ENCODE measurements at places on chromosomes 12 and 14.

DNA sequence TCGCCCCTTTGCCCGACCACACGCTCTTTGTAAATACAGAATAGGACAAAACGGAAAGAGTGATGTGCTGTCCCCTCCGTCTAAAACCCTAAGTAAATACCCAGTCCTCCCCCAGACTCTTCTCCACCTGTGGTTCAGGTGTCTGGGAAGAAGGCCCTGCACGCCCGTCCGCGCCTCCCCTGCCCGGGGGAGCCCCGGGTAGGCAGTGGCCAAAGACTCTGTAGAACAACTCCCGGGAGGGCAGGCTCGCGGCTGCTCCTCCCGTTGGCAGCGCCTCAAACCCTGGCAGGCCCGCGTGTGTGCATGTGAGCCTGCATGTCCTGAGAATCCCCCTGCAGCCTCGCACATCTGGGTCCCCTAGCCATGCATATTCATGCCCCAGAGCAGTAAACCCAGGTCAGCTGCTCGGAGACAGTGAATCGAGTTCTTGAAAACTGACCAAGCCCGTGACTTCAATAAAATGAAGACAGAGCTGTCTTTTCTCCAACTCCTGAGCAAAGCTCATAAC, 165.8 kb downstream of the MON2 start:
- peak; percentile 38 for DNase-seq

GRCh38 chr12:39736406-39736805, 116.8 kb upstream of the ABCD2 start:
- DNase-seq, result no peak

GRCh38 chr14:53533384-53533970, 380.4 kb upstream of the DDHD1 start:
- no peak for DNase-seq

DNA sequence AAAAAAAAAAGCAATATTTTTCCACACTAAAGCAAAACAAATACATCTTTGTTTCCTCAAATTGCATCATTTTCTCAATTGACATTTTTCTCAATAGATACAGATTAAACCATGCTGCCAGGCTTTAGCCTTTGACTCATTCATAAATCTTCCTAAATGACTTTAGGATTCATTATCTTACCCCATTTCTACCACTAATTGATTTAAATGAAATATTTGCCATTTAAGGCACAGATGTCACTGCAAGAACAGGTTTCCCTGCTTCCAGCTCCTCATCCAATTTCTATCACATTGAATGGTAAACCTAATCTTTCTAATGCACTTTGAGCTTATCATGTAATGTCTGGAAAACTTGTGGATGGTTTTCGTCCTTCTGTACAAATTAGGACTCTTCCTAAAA, 298.7 kb downstream of the RPL10L start:
- DNase-seq, result no peak

DNA sequence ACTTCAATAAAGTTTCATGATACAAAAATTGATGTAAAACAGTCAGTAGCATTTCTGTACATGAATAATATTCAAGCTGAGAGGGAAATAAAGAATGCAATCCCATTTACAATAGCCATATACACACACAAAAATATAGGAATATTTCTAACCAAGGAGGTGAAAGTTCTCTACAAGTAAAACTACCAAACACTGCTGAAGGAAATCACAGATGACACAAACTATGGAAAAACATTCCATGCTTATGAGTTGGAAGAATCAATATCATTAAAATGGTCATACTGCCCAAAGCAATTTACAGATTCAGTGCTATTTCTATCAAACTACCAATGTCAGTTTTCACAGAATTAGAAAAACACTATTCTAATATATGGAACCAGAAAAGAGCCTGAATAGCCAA, 272.3 kb downstream of the TMTC2 start:
- peak; percentile 17 for DNase-seq

- no peak for DNase-seq
These were observed 652.1 kb downstream of the NOVA1 start for GRCh38 chr14:25945746-25946145.

DNA sequence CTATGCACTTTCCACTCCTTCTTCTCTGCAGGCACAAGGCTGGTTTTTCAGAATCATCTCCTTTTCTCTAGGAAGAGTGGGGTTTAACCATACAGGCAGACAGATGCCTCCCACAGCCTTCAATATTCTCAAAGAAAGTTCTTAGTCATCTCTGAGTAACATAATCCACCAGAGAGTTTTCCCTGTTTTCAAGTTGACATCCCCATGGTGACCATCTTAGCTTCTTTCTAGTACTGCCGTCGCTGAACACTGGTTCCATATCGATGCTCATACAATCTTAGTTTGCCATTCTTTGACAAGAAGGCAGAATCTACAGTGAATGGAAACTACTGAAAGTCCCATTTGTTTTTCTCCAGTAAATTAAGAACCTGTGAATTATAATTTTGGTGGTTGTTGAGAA, 28.6 kb downstream of the TPH2 start:
- no peak for DNase-seq

GRCh38 chr12:94671917-94672316, 21.6 kb upstream of the TMCC3 start:
- no peak for DNase-seq

DNA sequence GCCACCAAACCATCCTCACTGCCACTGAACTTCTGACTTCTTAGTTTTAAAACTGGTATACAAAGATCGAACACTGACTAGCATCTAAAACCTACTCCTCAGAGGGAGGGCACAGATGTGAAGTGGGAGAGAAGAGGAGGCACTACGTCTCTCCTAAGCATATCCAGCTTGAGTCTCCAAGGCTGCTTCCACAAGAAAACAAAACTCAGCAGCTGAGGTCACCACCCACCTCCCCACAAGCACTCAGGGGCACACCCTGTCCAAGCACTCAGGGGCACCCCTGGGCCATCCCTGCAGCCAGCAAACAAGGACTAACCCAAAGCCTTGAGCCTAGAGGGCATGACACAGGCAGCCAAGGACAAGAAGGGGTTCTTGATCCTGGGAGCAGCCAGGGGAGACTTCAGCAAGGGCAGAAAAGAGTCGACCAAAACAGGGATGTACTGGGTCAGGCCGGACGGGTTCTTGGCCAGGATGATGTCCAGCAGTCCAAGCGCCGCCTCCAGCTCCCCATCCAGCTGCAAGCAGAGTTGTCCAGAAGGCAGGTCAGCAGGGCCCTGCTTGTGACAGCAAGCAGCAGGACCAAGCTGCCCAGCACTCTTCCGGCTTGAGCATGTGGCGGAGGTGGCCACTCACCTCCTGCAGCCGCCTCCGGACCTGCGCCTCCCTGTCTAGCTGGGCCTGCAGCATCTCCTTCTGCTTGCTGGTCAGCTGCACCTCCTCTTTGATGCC, 34.8 kb downstream of the GCN1 start:
- DNase-seq, result no peak

GRCh38 chr14:50599700-50600444, 39.9 kb downstream of the ATL1 start:
- DNase-seq, result peak; percentile 49

GRCh38 chr12:69298133-69298532, 50.0 kb upstream of the LYZ start:
- DNase-seq, result no peak

- peak; percentile 62 for DNase-seq
These were observed 12.3 kb upstream of the SLC35E3 start for GRCh38 chr12:68733661-68734071.

DNA sequence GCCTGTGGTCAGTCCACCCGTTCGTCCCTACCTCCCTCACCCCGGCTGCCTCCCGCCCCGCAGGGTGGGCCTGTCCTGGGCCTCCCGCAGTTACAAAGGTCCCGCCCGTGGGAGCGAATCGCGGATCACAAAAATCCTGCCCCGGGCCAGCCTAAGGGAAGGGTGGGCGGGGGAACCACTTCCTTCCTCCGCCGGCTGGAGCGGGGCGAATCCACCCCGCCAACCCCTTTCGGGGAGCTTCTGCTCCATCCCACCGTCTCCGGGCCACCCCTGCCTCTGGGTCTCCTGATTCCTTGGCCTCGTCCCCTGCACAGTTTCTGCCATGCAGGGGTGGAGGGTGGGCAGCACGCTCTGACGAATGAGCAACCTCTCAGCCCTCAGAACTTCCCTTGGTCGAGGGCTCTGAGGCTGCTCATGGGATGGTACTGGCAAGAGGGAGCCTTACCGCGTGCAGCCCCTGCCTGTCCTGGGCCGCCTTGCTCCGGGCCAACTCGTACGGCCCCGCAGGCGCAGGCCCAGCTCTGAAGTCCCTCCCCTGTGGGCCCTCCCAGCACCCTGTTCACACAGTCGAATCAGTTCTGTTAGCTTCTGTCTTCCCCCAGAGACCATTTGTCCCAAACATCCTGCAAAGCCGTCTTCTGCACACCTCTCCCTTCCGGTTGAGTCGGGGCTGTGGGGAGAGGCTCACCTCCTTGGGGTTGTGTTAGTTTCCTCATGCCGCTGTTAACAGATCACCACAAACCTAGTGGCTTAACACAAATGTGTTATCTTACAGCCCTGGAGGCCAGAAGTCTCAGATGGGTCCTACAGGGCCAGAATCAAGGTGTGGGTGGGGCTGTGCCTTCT, 589 bp upstream of the HVCN1 start:
- peak; percentile 25 for DNase-seq

- no peak for DNase-seq
These were observed 70.1 kb upstream of the HOXC13 start for GRCh38 chr12:53868511-53868986.

GRCh38 chr12:20050221-20050620, 318.1 kb upstream of the PDE3A start:
- peak; percentile 58 for DNase-seq

DNA sequence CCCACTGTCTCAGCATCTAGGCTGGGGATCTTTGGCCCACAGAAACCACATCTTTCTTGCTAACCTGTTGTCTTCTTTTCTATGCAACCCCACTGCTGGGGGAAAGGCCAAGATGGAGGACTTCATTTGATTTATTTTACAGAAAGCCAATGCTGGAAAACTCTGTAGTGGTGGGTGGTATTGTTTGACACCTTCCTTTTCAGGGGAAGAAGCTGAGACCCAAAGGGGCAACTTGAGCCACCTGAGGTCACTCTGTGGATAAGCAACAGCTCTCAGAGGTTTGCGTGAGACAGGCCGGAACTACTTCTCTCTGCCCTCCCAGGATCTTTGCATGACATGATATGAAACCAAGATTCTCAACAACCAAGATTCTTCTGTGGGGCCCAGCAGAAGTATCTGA, 645.2 kb downstream of the VRK1 start:
- no peak for DNase-seq

GRCh38 chr12:94962670-94963069, 40.8 kb downstream of the NDUFA12 start:
- DNase-seq, result no peak

DNA sequence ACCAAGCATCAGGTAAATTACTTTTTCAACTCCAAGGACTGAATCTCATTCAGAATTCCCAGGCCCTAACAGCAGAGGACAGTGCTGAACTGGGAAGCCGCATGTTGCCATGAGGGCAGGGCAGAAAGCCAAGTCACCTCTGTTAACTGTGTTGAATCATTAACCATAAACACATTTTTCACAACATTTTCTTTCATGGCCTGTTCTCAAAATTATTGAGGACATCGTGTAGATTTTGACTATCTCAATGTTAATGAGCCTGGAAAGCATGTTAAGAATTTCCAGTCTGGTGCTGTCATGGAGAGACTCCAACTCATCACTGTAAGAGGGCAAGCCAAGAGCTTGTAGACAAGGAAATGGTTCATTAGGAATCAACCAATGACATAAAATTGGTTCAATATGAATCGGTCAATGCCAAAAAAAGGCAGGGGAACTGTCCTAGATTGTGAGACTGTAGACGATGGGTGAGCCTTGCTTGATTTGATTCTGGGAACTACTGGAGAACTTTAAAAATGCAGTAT, 33.7 kb downstream of the CPM start:
- DNase-seq, result peak; percentile 94

DNA sequence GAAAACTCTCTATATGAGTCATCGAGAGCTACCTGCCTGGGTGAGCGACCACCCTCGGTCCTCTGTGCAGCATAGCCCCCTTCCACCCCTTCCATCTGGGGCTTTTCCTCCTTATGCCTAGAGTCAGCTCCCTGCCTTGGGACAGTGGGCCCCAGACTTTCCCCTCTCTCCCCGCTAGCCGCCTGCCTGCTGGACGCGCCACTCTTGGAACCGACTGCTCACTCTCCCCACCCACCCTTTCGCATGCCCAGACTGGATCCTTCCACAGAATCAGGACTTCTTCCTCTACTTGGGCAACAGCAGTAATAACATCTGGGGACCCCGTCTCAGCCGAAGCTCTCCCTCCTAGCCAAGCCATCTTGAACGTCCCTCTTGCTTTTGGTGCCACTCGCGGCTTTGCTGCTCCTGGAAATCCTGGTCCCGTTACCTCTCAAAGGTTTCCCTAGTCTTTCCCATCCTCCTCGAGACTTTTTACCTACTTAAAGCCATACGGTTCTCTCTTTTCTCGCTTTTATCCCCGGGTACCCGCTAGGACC, 671 bp downstream of the ESYT1 start:
- DNase-seq, result peak; percentile 18

- peak; percentile 16 for DNase-seq
These were observed 229.9 kb downstream of the NTF3 start for GRCh38 chr12:5661811-5662210.

GRCh38 chr14:57712698-57713097, 153.2 kb downstream of the SLC35F4 start:
- DNase-seq, result no peak

DNA sequence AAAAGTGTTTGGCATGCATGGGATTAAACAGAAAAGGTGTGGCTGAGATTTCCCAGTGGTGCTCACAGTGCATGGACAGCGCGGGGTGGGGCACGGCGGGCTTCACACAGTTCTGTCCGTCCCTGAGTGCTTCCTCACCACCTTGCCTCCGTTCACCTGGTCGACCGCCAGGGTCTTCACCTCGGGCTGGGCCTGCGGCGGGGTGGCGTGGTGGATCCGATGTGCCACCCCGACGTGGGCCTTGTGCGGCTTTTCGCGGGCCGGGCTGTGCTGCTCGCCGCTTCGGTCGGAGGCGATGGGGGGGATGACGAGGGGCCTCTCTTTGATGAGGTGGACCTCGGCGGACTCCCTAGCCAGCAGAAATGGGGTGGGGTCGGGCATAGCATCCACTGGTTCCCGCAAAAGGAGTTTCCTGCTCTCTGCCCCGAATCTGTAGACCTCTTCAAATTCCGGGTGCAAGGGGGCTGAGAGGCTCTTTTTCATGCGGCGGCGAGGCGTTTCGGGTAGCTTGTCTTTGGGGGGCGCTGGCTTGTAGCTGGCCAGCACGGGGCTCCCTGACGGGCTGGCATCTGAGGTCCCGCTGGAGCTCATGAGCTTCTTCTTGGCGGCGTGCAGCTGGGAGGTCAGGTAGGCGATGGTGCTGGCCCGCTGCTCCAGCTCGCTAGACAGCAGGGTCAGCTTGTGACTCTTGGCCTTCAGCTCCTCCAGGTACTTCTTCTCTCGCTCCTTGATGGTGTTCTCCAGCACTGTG, 35.5 kb downstream of the CCDC92 start:
- no peak for DNase-seq

- DNase-seq, result no peak
These were observed 152.9 kb downstream of the SLC25A21 start for GRCh38 chr14:37019488-37019887.

- no peak for DNase-seq
These were observed 88.7 kb downstream of the BCL11B start for GRCh38 chr14:99183311-99183710.

DNA sequence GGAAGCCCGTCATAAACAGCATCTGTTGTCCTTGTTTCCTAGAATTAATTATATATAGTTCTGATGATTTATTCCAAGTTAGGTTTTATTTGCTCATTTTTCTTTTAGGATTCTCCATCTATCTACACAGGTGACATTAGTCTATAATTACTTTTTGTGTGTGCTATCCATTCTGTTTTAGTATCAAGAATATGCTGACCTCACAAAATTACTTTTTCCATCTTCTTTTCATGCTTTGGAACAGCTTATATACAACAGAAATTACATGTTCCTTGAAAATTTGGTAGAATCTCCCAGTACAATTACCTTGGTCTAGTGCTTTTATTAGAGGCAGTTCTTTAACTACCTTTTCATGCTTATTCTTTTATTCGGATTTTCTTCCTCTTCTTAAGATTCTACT, 54.3 kb upstream of the CATSPERB start:
- DNase-seq, result no peak

Data from fibroblast of skin of scalp (primary cell).